MV-4-11 (cell line): ENCODE measurements at places on chromosomes 4 and X.

DNA sequence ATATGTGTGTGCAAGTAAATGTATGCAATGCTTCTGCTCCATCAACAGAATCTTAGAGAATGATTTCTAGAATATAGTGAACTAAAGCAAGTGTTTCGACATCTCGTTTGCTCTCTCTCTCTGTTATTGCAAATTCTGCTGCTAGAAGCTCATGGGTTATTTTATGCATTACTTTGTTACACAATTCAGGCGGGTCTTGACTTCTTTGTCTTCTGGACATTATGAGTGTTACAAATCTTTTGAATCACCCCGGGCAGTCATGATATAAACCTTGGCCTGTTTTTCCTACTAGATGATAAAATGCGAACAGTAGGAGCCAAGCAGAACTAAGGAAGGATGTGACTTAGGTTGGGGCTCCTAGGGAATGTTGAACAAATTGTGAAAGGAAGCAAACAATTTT lies 166.4 kb upstream of the SFRP2 start:
- DNase-seq, result peak; percentile 62

- DNase-seq, result no peak
These were observed 102.7 kb downstream of the MGST2 start for GRCh38 chr4:139768366-139768765.

DNA sequence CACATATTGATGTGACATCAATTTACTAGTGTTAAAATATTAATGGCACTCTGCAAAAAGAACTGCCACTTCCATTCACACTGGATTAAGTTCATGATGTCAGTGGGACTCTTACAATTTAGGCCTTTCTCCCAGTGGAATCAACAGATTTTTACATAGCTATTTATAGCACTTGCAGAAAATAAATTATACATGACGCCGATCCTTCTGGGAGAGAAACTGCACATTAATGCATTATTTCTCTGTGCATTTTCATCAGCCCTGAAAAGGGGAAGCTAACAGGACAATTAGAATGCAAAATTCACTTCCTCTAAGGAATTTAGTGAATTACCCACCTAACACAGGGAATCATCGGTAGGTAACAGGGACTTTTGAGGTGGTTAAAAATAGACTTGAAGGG lies 15.7 kb downstream of the LGI2 start:
- no peak for DNase-seq

DNA sequence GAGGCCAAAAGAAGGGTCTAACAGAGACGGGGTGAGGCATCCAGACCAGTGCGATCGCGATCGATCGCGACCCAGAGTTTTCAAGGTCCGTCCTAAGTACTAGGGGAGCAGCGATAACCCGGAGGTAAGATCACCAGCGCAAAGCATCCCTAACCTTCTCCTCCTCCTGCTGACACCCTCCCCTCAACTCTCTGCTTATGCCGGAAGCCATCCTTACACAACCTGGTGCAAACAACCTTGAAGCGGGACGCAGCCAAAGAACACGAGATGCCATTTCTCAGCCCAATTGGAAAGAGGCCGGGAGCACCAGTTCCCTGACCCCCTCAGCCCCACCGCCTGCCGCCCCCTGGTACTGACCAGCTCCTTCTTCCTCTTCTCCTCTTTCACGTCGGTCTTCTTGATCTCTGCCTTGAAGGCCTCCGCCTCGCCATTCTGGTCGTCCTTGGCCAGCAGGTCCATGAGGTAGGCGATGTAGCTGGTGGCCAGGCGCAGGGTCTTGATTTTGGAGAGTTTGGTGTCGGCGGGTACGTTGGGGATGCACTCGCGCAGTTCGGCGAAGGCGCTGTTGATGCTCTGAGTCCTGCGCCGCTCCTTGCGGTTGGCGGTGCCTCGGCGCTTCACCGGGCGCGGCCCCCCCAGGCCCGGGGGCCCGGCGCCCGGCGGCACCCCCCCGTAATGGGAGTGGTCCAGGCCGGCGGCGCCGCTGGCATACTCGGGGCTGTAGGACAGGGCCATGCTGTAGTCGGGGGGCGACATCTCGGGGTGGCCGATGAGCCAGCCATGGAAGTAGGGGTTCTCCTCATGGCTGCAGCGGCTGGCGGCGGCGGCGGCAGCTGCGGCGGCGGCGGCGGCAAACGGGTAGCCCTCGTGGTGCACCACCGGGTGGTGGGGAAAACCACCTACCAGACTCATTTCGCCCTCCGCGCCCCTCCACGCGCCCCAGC lies 1.4 kb downstream of the HAND2 start:
- DNase-seq, result no peak

DNA sequence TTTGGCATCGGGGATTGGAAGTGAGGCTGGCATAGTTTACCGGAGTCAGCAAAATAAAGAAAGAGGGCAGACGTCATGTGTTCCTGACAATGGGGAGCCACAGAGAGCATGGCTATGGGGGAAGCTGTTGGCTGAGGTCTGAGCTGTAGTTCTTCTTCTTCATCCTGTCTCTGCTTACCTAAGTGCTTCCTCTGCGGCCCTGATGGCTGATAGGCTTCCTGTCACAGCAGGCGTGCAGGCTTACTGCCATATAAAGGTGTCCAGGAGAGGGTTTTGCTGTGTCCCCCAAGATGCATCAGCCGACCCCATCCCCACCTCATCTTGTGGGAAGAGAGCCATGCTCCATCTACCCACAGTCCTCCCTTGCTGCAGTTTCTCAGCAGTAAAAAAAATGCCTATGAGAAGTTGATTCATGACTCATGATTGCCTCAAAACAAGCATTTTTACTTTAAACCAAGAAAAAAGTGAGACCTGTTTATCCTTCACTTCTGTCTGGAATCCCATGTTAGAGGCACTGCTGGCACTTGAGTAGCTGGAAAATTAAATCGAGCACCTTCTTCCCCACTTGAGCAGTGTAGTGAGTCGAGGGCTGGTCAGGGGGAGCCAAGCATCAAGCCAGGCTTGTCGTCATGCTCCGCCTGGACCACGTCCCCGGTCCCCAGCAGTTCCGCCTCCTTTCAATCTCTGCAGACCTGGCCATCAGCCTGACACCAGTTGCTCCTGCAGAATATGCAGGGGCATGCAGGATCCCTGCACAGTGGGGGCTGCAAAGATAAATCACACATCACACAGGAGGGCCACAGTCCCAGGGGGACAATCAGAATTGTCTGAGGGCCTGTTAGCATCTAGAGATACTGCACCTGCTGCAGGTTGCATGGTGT lies 237.8 kb downstream of the EVC2 start:
- DNase-seq, result no peak

GRCh38 chr4:25949173-25949748 lies 35.2 kb downstream of the SMIM20 start:
- no peak for DNase-seq
